Motor neuron (in vitro differentiated cells): ENCODE measurements at places on chromosomes 3 and 15.

DNA sequence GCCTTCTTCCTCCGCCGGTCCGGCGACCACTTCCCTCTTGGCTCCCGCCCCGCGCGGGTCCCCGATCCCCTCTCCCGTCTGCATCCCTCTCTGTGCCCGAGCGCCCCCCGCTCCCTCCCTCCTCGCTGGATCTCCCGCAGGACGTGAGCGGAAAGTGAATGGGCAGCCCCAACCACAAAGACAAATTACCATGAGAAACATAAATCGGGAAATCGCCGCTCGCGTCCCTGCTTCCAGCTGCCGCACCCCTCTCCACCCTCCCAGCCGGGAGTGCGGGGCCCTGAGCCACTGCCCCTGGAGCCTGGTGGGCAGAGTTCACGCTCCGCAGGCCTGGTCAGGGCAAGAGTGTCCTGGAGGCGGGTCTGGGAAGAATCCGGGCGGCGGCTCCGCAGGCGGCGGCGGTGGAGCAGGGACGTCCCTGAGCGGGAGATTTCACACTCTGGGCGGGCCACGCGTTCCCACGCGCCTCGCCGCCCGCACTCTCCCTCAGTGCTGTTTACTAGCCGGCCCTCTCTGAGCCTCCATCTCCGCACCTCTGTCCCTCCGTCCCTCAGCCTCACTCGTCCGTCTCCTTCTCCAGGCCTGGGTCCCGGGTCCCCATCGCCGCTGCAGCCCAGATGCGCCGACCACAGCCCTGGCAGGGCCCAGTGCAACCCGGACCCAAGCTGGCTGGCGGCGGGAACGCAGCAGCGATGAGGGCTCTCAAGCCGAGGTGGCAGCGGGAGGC is 835 bp downstream of the SEMA5B start:
- ATAC-seq, result peak; percentile 44

DNA sequence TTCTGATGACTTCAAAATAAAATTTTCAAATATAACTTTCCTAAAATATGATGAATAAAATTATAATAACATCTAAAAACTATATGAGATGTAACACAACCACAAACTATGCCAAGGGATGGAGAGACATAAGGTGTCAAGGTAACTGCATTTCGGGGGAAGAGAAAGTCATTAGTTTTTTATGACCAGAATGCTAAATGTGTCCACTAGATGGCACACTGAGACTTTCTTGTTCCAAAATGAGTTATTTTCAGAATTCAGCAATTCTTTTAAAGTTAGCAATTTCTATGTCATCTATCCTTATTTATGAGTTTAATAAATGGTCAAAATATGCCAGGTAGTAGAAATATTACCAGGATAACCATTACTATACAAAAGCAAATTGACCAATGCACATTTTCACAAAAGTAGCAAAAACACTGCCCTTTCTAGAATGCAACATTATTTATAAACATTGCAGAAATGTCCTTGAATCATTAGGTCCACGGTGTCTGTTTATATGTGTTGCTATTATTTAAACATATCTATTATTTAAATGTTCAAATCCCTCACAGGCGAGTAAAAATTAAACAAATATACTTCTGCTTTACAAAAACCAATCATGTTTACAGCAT is 374.2 kb downstream of the PLCL2 start:
- no peak for ATAC-seq

DNA sequence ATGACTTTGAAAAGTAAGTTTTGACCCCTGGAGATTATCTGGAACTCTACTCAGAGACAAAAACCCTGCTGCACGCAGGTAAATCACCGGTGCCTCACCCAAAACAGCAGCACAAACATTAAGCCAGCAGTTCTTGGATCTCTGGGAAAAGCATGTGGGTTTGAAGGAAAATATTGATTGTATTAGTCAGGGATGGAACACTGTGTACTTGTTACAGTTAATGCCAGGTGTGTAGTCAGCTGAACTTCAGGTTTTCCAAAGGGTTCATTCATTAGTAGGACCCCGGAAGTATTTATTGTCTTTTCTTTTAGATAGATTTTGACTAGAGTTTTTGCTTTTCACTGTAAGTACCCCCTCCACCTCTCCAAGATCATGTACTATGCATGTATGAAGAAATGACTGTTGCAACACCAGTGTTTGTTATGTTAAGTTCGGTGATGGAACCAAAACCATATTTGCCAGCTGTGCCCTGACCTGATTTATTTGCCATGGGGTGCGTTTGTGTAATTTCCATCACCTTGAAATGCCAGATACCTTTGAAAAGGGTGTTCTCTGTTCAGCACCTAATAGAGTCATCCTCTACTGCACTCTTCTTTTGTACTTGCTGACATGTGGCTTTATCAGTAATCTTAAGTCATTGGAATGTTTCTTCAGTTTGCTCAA is 14.5 kb downstream of the ARHGEF26 start:
- ATAC-seq, result no peak

- no peak for ATAC-seq
These were observed 57.6 kb downstream of the RAB11A start for GRCh38 chr15:65926899-65927298.

- ATAC-seq, result no peak
These were observed 1.2 kb upstream of the ZNF609 start for GRCh38 chr15:64459066-64459781.

GRCh38 chr3:56591262-56591661 is 34.3 kb downstream of the CCDC66 start:
- no peak for ATAC-seq

- ATAC-seq, result peak; percentile 22
These were observed 77.6 kb upstream of the CHD2 start for GRCh38 chr15:92822216-92823144.

DNA sequence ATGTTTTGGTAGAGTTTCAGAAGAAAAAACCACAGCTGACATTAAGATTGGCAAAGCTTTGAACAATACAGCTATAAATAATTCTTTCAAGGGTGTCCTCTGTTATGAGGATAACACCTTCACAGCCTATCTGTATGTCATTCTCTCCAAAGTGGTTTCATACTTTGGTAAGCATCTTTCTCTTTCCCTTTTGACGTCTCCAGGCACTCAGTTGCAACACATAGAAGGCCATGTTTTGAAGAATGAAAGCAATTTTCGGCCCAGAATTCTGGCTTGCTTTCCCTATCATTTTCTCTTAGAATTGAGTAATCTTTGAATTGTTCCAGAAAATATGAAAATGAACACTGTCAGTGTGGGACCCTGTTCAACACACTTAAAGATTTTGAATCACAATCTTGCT is 200.0 kb upstream of the CBLB start:
- no peak for ATAC-seq

- ATAC-seq, result no peak
These were observed 328.4 kb upstream of the UMPS start for GRCh38 chr3:124401843-124402242.

GRCh38 chr15:78101423-78102105 is 9.2 kb downstream of the SH2D7 start:
- ATAC-seq, result no peak

- ATAC-seq, result no peak
These were observed 27.4 kb downstream of the ECT2 start for GRCh38 chr3:172777901-172778300.

DNA sequence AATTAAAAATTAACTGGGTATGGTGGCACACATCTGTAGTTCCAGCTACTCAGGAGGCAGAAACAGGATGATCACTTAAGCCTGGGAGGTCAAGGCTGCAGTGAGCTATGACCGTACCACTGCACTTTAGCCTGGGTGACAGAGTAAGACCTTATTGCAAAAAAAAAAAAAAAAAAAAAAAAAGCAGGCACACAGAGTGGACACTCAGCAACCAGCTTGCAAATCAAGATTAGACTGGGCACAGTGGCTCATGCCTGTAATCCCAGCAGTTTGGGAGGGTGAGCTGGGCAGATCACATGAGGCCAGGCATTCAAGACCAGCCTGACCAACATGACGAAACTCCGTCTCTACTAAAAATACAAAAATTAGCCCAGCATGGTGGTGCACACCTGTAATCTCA is 5.4 kb downstream of the CLN6 start:
- no peak for ATAC-seq

GRCh38 chr3:49415931-49416601 is 3.8 kb downstream of the TCTA start:
- no peak for ATAC-seq

GRCh38 chr3:195178124-195178910 is 92.6 kb downstream of the XXYLT1 start:
- ATAC-seq, result no peak

GRCh38 chr3:159899166-159899565 is 89.5 kb upstream of the IL12A start:
- no peak for ATAC-seq

GRCh38 chr3:118226206-118226605 is 808.4 kb downstream of the IGSF11 start:
- no peak for ATAC-seq

DNA sequence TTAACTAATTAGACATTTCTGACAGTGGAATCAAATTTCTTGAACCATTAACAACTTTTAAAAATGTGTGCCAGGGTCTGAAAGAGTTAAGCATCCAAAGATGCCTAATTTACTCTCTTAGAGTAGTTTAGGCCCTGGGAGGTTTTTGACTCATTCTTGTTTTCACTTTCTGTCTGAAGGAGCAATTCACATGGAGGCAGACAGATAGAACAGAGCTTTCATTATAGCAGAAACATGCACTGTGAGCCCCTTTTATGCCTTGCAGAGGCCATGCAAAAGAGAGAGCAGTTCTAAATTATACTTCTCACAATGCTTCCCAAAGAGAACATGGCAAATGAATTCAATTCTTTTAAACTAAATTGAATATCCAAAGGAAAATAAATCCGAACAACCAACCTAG is 554.8 kb downstream of the MFSD1 start:
- ATAC-seq, result peak; percentile 51

DNA sequence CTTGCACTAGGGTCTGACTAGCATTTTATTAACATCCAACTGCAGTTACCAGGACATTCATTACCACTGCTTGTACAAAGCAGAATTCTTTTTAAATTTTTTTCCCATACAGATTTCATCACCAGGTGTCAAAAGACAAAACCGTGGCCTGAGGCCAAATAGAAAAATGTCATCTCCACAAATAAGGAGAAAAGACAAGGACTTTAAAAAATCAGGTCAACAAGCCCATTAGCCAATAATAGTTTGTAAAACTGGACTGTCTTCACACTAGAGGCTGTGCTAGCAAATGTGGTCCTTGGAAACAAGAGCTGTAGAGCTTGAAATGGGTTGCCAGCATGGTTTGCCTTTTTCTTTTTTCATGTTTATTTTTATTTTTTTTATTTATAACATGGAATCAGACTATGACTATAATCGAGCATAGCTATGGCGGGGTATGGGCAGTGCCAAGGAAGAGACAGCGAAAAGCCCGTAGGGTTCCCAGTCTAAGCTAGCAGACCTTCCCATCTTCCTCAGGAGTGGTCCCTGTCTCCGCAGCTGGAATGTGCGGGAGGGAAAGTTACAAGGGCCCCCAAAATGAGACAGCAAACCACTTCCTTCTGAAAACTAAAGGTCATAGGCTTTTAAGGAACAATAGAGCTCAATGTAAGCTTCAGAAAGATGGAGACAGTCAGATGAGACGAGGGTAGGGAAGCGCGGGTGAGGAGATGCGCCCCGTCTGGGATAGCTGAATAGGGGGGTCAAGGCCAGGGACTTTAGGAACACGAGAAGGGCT is 1.5 kb downstream of the PTPN9 start:
- ATAC-seq, result no peak

GRCh38 chr3:180631317-180631716 is 29.4 kb downstream of the TTC14 start:
- ATAC-seq, result no peak

DNA sequence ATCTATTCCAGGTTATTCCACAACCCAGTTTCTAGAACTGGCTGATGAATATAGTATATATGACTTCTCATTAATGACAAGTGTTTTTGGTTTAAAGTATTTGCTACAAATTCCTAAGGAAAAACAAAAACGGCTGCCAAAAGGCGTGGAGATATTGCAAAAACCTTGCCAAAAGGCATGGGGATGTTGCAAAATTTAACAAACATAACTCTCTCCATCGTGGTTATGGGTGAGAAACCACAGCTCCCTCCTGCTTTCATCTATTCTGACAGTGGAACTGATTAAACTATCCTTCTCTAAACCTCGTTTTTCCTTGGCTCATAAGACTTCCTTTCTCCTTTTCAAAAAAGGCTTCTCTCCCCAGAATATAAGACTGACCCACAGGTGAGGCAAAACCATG is 342.0 kb upstream of the PDZRN3 start:
- no peak for ATAC-seq

DNA sequence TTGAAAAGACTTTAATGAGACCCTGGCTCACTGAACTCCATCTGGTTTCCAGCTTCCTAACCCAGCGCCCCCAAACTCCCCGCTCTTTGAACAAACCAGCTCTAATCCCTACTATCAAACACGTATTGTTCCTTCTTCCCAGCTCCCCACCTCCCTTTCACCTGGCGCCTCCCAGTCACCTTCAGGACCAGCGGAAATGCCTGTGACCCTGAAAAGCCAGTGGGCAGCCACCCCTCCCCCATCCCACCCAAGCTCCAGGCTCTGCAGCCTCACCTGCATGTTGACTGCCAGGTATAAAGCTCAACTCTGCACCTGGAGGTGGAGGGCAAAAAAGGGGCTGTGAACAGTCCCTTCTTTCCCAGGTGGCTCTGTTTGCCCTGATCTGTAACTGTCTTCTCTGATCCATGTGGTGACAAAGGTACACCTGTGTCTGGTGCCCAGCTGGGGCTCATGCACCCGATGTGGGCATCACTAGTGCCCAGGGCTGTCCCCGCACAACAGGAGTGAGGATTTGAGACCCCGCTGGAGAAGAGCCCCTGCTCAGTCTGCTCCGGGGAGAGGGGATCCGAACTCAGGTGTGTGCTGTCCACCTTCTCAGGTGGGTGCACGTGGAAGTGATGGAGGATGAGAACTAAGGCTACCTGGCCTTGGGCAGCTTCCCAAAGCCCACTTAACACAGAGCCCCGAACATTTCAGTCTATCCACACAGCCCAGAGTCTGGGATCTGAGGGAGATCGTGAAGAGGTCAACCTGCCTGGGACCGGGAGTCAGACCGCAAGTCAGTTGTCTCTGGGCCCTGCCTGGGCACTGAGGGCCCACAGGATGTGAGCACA is 128.9 kb downstream of the NSMCE3 start:
- ATAC-seq, result no peak

DNA sequence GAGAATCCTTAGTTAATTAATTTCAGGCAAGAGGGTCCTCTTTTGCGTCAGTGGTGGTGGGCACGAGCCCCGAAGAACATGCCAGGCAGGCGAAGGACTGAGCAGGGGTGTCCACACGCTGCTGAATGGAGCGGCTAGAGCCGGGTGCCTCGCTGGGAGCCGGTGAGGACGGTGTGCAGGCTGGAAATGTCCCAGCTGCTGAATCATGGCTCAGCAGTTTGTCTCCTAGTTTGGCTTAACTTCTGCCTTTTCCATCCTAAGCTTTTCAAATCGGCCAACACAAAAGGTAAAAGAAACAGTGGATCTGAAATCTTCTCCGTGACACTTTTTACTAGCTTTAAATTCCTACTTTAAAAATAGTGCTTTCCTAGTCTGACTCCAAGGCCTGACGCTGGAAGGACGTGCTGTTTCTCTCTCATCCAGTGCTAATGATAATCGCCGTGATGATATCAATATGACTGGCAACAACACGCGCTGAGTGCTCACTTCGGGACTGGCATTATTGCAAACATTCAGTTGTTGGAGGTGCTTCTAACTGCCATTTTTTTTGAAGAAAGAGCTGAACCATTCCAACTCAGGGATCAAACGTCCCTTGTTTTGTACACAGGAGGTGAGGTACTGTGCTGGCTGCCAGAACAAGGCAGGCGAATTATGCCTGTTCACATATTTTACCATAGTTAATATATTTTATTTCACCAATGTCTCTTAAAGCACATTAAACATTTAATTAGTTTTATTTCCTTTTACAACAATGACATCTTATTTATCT is 19.8 kb downstream of the PCSK6 start:
- ATAC-seq, result no peak

GRCh38 chr3:152915695-152916094 is 80.8 kb downstream of the P2RY1 start:
- no peak for ATAC-seq

- peak; percentile 29 for ATAC-seq
These were observed 30.0 kb downstream of the KLHL25 start for GRCh38 chr15:85764649-85765277.
